Cortex of kidney (tissue), 1 donor: ENCODE measurements at places on chromosomes 2 and 18.

DNA sequence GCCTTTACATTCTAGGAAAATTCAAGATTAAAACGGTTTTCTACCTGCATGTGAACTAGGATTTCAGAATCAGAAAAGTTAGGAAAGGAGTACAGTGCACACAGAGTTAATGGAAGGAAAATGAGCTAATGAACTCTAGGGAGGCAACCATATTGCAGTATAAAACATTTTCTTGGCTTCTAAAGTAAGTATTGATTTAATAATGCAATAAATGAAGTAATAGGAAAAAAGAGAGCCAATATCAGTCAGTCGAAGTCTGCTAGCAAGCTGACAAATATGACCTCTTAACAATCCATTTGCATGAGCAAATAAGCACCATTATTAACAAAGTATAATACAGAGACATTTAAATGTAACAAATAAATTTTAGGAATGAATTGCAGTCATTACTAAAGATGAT is 80.2 kb upstream of the COL3A1 start:
- no peak for DNase-seq

GRCh38 chr18:41396861-41397260 is 558.2 kb upstream of the PIK3C3 start:
- no peak for DNase-seq

DNA sequence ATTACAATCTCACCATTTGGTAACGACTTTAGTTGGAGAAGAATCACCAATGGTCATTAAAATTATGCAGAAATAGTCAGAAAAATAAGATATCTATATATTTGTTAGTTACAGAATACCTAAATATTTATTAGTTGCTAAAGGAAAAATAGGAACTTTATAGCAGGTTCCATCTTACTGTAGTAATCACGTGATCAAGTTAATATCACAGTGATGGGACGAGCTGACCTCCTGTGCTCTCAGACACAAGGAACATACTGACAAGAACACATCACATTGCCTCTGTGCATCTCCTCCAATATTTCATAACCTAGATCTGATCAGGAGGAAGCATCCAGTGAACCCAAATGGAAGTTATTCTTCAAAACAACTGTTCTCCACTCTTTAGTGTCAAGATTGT is 215.3 kb downstream of the GALR1 start:
- DNase-seq = no peak

DNA sequence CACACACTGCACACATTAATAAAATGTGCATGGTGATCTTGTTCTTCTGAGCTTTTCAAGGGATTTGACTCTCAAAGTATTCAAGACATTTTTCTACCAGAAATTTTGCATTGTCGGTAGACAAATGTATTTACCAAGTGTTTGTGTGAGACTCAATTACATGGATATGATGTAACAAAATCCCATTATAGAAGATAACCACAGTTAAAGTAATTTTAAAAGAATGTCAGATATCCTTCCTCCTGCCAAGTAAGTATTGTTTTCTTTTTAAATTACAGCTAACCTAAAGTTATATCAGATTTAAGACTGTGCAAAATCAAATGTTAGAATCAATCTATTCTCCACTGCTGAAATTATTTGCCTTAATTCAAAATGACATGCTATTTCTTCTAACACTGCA is 1344.5 kb upstream of the CHAC2 start:
- DNase-seq = no peak

DNA sequence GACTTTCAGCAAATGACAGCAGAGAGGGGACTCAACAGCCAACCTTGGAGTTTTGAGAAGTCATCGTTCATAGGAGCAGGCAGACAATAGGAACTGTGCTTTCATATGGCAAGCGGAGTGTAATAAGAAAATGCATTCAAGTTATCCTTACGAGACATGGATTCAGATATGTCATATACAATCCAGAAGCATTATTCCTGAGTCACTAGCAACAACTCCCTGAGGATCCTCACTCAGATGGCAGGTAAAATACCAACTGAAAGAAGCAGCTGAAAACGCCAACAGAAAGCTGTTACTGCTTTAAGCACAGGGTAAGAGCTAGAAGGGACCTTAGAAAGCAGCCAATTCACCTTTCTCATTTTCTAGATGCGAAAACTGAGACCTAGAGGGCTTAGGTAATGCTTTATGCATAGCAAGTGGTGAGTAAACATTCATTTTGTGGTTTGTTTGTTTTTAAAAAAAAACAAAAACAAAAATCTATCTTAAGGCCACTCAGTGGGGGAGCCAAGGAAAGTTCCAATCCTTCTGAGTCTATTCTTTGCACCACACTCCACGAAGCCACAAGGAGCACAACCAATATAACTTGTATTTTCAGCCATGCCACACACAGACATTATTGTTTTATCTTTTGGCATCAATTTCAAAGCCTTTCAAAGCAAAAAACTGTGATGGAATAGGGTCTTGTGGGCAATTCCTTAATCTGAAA is 89.1 kb upstream of the RIOK3 start:
- no peak for DNase-seq

DNA sequence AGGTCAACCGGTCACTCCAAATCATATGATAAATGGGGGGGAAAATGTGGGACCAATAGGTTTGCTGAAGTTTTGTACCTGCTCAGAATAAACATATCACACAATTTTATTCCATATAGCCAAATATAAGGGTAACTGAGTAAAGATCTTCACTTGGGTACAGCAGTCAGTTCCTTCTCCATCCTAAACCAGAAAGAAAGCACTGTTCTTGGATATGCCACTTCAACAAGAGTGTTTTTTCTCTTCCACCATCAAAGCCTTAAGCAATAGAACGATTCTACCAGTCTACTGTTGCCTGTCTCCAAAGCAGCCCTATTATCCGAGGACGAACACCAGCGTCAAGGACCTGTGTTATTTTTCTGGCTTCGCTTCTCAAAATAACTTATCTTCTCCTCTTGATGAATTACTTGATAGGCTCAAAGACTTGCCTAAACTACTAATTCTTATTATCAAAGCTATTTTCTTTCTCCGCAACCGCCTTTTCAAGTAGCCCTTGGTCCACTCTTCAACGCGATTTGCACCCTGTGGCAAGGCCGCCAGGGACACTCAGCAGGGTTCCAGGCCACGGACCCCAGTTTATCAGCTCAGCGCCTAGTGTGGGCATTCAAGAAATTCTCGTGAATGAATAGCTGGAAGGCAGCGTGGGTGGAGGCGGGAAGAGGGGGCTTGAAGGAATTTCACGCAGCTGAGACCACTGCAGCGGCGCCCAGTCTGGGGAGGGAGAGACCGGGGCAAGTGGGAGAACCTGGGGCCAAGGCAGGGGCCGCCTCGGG is 646 bp downstream of the ALS2 start:
- no peak for DNase-seq

GRCh38 chr2:109563980-109564550 is 49.7 kb downstream of the SEPTIN10 start:
- no peak for DNase-seq

- no peak for DNase-seq
These were observed 1.3 kb upstream of the IL1R1 start for GRCh38 chr2:102141011-102141943.

DNA sequence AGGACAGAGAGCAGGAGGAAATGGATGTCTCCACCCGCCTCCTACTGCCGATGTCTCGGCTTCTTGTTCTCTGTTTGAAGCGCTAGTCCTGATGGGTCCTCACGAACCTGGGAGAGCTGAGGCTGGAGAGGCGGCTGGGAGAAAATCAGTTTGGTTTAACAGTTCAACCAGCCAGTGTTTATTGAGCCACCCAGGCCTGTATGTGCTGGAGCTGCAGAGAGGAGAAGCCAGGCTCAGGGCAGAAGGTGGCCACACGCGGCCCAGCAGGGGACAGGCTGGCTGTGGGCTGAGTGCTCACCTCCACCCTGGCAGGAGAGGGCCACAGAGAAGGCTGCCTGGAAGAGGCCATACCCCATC is 202.1 kb downstream of the CYP26B1 start:
- no peak for DNase-seq

- DNase-seq = no peak
These were observed 117.0 kb downstream of the LAMA1 start for GRCh38 chr18:7000484-7001096.

- DNase-seq = no peak
These were observed 388.1 kb upstream of the ACVR2A start for GRCh38 chr2:147456779-147457178.

DNA sequence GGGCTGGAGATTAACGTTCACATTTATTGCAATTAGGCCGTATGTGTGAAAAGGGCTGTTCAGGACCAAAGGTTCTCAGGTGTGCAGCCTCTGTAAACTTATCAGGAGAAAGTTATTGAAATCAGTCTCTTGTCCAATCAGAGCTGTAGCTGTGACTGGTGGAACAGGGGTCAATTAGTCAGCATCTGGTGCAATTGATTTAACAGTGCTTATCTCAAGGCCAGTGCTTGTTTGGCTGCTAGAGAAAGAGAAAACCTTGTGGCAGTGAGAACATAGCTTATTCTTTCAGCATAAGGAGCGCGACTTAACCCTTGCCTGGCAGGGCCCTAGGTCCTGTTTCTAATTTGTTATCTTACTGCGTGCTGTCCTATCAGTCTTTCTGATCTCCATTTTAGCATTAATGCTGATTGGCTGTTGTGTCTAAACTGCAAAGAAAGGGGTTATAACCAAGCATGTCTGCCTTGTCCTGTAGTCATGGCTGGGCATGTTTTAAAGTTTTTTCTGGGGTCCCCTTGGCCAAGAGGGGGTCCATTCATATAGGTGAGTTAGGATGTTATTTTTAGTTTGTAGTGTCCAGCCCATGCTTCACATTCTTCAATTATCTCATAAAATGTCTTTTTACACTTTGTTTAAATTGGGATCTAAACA is 66.4 kb downstream of the CYB5A start:
- no peak for DNase-seq

DNA sequence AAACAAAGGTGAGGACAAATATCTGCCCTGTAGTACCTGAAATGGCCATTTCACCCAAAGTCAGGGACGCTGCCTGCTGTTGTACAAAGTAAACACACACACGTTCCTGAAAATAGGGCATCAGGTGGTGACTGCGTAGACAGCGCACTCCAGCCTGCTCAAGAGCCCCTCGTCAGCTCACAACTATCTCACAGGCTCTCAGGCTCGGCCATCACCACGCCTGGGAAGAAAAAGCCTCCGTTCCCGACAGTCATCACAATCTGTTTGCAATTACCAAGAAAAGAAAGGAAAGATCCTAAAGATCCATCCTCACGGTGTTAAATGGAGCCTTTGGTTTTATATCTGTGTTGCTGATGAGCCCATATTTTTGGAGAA is 230.2 kb downstream of the ZNF516 start:
- DNase-seq = no peak

- DNase-seq = no peak
These were observed 35.4 kb upstream of the DNAH7 start for GRCh38 chr2:196104066-196104465.
